ENCODE measurements at places on chromosomes 2 and 18.

GRCh38 chr18:8253944-8254343, 355.3 kb upstream of the RAB12 start:
- DNase-seq: no peak

DNA sequence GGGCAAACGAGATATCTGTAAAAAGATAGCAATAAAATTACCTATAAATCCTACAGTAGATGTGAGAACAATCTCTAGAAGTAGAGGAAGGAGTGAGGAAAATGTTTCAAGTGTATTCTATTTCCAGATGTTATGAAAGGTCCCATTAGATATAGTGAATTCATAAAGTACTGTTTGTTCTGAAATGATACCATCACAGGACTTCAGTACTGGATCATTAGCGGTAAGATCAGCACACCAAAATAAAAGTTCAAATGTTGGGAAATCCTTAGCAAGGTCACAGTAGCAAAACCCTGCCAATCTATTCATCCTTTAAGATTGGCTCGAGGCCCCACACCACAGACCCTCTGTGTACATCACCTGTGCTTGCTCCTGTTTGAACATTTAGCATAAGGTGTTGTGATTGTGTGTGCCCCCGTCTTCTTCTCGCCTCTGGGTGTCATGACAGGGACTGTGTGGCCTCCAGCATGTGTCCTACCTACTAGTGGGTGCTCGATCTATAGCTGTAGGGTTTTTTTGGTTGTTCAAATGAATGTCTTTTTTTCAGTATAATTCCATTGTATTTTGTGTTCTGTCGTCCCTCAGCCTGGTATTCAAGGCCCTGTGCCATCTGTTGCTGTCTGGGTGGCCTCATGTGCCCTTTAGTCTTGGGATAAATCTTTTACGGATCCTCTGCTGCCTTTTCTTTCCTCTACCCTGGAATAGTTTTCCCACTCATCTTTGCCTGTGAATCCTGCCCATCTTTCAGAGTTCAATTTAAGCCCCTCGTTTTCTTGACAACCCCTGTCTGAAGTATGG, 9.1 kb downstream of the MFSD6 start:
- DNase-seq: no peak

DNA sequence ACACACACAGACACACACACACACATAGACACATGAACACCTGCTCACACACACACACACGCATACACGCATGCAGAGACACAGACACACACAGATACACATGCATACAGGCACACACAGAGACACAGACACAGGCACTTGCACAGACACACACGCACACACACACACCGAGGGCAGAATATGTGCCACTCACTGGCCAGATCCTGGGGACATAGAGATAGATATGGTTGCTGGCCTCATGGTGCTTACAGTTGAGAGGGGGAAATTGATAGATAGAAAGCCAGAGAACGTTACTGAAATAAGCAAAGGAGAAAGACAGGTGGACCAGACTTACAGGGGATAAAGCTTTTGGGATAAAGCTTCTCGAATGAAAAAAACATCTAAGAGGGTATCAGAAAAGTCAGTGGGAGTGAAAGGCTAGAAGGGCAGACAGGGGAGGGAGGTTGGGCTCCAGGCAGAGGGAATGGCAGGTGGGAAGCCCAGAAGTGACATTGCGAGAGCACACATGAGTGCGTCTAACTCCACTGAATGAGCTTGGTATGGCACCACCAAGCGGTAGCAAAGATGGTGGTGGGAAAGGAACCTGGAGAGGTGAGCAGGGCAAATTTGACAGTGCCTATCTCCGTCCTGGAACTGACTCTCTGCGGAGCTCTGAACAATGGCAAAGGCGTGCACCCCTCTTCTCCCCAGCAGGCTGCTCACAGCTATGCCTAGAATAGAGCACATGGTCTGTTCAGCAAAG, 390.1 kb upstream of the TRIB2 start:
- DNase-seq: no peak

- no peak for DNase-seq
Measured at GRCh38 chr18:53991805-53992204, 232.7 kb downstream of the MBD2 start.

DNA sequence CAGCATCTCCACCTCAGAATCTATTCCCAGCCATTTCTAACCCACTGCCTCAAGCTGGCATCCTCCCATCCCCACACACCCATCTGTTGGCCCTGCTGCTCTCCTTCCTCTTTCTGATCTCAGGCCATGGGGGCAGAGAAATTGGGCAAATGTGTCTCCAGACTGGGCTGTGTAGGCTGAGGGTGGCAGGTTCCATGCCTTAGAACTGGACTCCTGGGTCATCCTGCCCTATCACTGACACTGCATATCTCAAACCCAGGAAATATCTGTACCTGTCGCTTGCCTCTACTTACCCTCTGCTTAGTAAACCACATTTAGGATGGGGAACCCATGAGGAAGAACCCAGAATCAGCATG, 1.8 kb downstream of the WNT10A start:
- DNase-seq: no peak

- no peak for DNase-seq
Measured at GRCh38 chr2:164935118-164936101, 19.9 kb downstream of the SLC38A11 start.

GRCh38 chr2:1248187-1248586, 165.1 kb upstream of the TPO start:
- DNase-seq: no peak

GRCh38 chr2:146037334-146037870, 1517.5 kb upstream of the ZEB2 start:
- DNase-seq: no peak

DNA sequence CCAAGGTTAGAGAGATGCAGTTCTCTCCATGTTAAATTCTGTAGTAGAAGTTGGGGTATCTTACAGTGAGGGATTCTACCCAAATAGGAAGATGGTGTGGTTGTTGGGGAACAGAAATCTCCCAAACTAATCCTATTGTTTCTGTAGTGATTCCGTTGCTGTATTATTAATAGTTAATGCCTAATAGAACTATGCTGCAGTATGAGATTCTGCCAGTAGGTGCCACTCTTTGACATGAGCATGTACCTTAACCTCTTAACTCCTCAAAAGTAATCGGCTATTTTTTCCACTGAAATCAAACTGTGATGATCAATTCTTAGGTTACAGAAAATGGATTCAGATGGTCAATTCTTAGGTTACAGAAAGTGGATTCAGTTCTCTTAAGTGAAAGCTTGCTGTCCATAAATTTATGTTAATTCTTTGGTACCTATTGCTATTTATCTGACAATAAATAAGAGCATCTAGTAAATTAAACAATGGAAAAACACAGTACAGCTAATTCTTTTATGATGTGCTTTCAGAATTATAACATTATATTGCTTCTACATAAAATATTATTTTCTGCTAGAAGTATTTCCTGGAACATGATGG, 97.9 kb upstream of the DLX2 start:
- DNase-seq: peak; percentile 53

DNA sequence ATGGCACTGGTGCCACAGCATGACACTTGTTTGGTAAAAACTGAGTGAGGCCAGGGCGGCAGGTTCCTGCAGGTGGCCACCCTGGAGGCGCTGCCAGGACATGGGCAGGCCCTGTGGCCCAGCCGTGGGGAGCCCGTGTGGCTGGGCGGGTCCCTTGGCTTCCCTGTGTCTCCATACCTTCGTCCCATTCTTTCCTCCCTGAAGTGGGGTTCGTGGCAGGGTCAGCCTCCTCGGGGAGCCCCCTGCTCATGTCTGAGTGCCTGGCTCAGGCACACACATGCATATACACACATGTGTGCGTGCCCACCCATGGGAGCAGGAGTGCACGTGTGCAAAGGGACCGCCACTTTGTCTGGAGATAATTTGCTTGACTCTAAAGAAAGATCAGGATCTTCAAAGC, 86.5 kb upstream of the HDAC4 start:
- DNase-seq: no peak

DNA sequence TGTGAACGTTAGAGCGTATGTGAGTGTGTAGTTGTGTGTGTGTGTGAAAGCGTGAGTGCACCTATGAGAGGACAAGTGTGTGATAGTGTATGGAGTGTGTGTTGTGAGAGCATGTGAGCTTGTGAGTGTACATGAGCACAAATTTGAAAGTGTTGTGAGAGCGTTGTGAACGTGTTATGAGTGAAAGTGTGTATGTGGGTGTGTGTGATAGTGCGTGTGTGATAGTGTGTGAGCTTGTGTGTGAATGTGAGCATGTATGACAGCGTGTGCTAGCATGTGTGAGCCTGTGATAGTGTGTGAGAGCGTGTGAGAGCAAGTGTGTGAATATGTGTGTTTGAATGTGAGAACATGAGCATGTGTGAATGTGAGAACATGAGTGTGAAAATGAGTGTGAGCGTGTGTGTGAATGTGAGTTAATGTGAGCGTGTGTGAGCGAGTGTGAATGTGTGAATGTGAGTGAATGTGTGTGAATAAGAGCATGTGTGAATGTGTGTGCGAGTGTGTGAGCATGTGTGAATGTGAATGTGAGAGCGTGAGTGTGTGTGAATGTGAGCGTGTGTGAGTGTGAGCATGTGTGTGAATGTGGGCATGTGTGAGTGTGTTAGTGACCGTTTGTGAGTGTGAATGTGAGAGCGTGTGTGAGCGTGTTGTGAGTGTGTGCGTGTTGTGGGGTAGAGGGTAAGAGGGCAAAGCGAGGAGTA, 25.0 kb downstream of the RALB start:
- DNase-seq: no peak

DNA sequence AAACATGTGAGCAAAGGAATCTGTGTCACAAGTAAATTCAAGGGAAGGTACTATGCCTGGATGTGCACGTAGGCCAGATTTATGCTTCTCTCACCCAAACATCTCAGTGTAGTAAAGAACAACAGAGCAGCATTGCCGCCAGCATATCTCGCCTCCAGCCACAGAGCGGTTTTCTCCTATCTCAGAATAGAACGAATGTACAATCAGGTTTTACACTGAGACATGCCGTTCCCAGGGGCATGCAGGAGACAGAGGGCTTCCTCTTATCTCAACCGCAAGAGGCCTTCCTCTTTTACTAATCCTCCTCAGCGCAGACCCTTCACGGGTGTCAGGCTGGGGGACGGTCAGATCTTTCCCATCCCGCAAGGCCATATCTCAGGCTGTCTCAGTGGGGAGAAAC, 175.3 kb downstream of the RPIA start:
- no peak for DNase-seq

DNA sequence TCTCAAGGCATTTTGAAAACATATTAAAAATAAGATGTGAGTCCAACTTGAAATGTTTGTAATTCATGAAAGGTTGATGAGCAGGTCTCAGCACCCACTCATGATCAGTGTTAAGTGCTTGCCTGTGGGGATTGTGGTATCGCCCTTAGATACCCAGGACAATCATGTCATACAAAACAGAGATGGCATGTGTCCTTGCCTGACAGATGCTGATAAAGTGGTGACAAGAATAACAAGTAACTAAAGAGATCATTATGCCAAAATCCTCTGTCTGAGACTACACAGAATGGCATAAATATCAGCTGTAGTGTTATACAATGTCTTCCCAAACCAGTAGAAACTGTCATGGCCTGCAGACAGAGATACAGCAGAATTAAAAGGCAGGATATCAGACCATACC, 930.3 kb downstream of the SUCLG1 start:
- DNase-seq: no peak

DNA sequence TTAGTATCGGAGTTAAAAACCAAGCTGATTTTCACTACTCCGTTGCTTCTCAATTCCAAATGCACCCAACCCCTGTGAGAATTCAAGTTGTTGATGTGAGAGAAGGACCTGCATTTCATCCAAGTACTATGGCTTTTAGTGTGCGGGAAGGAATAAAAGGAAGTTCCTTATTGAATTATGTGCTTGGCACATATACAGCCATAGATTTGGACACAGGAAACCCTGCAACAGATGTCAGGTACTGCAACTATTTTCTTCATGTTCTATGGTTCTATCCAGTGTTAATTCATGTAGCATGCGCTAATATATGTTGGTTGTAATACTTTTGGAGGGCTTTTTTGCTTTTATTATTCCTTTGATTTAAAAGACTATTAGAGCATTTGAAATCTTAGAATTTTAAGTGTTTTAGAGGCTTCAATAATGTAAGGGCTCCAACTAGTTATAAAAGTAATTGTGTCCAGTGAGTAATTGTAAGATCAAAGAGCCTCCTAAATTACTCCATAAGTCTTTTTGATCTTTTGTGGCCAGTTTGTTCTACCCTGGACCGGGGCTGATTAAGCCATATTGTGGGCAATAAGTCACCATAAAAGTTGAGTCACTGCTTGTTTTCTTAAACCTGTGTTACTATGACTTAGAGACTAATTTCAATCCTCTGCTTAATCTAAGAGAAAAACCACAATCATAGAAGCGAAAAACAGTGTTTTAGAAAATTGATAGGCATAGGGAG, 22.9 kb downstream of the DSG4 start:
- DNase-seq: no peak

- no peak for DNase-seq
Measured at GRCh38 chr2:199307461-199307860, 150.3 kb downstream of the SATB2 start.

GRCh38 chr2:216113572-216113971, 4.4 kb downstream of the XRCC5 start:
- DNase-seq: no peak

DNA sequence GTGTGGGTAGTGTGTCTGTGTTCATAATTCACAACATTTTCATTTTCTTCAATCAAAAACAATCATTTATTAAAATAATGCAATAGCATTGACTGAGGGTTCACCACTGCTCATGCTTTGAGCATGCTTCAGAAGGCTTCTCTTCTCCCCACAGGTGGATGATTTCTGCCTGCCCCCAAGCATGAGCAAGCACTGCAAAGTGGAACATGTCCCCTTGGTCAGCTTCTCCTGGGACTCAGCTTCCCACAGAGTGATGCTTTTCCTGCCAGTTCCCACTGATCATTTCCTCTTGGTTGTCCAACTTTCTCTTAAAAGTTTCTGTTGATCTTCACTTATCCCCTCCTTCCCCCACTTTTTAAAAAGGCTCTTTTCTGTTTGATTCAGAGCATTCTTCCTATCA, 31.5 kb upstream of the CDH19 start:
- no peak for DNase-seq

- DNase-seq: no peak
Measured at GRCh38 chr18:75115514-75115913, 93.4 kb downstream of the PTGR3 start.

DNA sequence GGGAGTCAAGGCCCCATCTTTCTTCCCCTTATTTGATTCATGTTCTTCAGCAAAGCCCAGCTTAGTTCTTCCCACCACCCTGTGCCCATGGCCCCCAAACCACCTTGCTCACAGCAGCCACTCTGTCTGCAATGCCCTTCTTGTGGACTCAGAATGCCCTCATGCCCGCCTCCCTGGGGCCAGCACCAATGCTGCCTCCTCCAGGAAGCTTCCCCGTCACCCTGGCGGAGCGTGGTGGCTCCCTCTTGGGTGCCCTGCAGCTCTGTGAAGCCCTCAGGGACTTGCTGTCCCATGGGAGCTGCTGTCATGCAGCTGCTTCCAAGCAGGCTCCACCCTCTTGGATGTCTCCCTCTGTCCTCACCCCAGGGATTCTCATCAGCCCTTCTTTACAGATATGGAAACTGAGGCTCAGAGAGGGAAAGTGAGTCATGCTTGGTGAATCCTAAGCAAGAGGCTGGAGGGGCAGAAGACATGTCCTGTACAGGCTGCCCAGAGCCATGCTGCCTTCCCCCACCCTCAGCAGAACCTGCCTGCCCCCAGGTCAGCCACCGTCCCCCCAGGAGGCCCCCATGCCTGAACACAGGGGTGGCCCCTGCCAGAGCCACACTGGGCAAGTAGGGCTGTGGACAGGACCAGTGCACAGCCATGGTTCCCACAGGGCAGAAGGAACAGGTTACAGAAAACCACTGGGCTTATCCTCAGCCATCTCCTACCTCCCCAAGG, 11.8 kb upstream of the DUSP2 start:
- DNase-seq: no peak

Measured in HCEC 1CT (cell line).